ENCODE measurements at places on chromosomes 3 and 15.

DNA sequence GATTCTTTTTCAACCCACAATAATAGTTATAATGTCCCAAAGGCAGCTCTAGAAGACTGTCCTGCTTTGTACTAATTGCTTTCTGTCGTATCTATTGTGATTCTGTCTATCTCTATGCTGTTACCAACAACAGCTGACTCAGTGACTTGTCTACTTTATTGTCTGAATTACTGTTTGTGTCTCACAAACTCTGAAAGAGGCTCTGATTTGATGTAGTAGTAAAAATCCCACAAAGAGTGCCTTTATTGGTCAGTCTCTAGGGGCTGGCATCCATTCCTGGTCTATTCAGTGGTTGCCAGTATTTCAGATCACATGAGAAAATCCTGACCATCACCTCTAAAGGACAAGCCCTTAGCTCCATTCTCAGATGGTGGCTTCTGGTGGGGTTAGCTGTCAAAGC lies 254.2 kb downstream of the NSUN3 start:
- no peak for DNase-seq

GRCh38 chr3:11495948-11496557 lies 147.7 kb downstream of the VGLL4 start:
- DNase-seq: no peak

- no peak for DNase-seq
These were observed 120.9 kb upstream of the PFN2 start for GRCh38 chr3:150091626-150092025.

DNA sequence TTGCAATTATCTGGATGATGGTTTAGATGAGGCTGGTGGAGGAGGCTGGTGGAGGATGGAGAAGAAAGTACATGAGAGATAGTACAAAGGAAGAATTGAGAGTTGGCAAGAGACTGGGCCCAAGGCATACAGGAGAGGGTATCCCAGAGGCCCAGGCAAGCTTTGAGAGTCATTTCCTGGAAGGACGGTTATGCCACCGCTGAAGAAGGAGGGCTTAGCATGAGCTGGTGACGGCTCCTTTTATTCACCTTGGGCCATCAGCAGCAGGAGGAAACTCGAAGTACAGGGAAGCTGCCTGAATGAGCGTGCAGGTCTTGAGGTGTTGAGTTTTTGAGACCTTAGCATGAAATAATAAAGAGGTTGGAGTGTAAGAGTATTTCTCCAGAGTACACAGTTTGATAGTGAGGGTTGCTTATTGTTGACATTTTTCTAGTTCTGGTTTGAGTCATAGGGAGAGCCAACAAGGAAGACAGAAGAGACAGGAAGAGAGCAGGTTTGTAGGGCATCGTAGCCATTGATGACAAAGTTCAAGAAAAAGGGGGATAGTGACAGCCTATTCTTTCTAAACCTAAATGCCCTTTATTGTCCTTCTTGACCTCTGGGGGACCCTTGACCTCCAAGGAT lies 13.8 kb downstream of the THSD4 start:
- DNase-seq: no peak

GRCh38 chr3:141405025-141405424 lies 36.7 kb downstream of the ZBTB38 start:
- DNase-seq: no peak

DNA sequence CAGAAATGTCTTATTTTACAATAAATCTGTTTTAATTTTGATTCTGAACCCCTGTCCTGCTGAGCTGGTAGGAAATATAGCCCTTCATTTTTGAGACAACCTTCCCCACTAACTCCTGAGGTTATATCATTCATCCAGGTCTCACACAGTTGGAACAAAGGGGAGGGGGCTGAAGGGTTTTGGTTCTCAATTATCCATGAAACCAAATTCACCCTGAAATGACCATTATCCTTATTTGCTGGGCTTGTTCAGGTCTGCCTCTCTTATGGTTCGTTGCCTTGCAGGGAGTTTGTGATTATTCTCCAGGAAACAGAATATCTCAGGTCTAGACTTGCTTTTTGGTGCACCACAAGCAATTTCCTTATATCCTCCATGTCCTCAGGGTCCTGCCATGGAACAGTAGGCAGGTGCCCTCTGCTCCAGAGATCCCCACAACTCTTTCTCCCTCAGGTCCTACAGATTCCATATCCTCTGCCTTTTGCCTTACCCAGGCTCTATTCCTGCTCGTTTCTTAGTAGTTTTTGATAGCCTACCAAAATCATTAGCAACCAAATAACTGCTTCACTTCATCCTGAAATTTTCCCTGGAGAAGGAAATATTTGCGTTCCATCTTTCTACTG lies 94.4 kb downstream of the TGFBR2 start:
- DNase-seq: no peak

DNA sequence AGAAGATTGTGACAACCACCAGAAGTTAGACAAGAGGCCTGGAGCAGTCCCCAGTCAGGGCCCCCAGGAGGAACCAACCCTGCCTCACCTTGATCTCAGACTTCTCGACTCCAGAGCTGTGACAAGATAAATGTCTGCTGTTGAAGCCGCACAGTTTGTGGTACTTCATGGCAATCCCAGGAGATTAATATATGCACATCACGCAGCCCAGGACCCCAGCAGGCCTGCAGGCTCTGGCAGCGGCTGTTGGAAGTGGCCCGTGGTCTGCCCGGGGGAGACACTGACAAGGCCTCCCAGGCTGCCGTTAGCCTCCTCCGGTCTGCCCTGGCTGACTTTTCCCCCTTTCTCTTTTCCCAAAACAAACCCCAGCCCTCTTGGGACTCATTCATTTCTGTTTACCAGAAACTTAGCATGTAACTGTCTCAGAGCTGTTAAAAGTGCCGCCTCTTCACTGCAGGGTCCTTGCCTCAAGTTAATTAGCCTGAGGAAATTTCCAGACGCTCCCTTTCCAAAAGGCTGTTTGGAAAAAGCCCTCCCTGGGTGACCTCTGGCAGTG lies 183.5 kb upstream of the LYSMD4 start:
- DNase-seq: no peak

DNA sequence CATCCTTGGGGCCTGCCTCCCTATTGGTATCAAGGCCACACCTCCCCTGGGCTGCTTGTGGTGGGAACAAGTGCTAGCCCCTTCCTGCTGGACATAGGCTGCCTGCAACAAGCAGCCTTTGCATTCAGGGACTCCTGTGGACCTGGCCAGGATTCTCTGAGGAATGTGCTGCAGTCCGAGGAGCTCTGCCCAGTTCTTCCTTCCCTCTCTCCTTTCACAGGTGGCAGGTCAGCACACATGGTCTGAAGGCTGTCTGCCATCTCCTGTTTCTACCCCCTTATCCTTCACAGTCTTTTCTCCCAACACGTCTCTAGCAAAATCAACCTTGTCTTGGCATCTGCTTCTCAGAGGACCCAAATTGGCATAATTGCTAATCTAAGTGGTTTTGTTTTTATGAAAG lies 97.0 kb upstream of the LIPC start:
- DNase-seq: no peak

DNA sequence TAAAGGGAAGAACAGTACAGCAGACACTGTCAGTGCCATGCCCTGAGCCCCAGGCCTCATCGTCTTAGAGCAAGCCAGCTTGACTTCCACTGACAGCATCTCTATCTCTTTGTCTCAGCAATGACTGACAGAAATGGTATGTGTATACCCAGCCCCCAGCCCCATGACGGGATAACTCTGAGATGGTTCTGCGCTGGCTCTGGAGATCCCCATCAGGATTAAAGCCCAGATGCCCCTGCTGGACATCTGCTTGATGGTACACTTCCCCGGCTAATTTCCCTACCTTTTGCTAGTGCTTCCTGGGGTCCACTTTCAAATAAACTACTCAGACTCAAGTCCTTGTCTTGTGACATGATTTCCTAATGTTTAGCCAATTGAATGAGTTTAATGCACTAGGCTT lies 7.6 kb downstream of the NMNAT3 start:
- no peak for DNase-seq

DNA sequence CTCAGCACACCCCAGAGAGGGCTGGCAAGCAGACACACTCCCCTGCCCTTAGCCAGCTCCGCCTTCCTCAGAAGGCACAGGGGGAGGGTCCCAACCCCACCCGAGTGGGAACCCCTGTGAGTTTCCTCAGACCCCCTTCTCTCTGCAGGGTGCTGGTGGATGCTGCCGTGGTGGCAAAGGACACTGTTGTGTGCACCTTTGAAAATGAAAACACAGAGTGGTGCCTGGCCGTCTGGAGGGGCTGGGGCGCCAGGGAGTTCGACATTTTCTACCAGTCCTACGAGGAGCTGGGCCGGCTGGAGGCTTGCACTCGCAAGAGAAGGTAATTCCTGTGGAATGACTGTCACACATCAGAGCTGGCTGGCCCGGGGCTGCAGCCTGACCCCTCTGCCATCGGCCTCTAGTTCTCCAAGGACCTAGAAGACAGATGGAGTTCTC lies 149.4 kb downstream of the LRRK1 start:
- no peak for DNase-seq

DNA sequence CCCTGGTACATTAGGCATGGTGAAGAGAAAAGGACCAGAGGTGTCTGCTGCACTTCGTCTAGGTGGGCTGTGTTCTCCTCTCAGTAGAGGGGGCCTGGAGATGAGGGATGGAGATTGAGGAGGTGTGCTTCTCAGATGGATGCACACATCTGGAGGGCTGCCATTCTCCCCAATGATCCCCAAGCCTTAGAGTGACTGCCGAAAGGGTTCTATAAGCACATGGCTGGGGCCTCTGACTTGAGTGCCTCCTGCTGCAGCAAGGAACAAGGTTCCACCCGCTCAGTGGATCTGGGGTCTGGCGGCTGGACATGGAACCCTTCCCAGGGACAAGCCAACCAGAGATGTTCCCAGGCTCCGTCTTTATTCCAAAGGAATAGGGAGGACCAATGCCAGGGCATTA lies 66.8 kb downstream of the CPN2 start:
- DNase-seq: no peak

- no peak for DNase-seq
These were observed 434.9 kb upstream of the TPM1 start for GRCh38 chr15:62607643-62608042.

DNA sequence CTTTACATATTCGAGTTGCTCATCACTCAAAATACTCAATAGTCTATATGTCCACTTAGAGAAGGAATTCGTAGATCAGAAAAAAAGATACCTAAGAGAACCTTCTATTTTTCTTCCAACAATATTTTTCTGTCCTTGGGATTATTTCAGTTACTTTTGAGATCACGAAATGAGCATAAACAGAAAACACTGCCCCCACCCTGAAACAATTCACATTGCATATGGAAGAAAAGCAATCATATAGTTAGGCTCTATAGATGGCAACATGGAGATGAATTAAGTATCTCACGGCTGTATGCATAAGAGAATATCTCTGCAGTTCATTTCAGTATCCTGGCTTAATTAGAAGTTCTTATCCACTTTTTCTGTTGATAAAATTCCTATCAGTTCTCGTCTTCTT lies 391.1 kb downstream of the FGF12 start:
- DNase-seq: no peak

- DNase-seq: no peak
These were observed 188.9 kb upstream of the MEIS2 start for GRCh38 chr15:37289109-37289765.

- no peak for DNase-seq
These were observed 33.0 kb downstream of the CCDC12 start for GRCh38 chr3:46943237-46944187.

DNA sequence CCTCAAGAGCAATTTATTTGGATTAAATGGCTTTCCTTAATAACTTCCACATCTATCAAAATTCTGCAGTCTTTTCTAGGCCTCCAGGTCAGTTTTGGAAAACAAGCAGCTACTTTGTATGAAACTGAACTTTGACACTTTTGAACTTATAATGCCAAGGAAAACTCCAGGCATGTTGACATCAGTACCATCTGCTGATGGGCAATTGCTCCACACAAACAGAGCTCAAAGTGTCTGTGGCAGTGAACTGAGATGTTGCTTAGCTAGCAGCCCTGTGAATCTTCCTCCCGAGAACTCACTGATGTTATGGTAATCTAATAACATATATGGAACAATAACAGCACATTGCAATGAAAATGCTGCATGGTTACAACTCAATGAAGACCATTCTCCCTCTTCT lies 250.2 kb downstream of the THRB start:
- no peak for DNase-seq

GRCh38 chr15:66619152-66619903 lies 53.5 kb upstream of the LCTL start:
- DNase-seq: peak; percentile 68

DNA sequence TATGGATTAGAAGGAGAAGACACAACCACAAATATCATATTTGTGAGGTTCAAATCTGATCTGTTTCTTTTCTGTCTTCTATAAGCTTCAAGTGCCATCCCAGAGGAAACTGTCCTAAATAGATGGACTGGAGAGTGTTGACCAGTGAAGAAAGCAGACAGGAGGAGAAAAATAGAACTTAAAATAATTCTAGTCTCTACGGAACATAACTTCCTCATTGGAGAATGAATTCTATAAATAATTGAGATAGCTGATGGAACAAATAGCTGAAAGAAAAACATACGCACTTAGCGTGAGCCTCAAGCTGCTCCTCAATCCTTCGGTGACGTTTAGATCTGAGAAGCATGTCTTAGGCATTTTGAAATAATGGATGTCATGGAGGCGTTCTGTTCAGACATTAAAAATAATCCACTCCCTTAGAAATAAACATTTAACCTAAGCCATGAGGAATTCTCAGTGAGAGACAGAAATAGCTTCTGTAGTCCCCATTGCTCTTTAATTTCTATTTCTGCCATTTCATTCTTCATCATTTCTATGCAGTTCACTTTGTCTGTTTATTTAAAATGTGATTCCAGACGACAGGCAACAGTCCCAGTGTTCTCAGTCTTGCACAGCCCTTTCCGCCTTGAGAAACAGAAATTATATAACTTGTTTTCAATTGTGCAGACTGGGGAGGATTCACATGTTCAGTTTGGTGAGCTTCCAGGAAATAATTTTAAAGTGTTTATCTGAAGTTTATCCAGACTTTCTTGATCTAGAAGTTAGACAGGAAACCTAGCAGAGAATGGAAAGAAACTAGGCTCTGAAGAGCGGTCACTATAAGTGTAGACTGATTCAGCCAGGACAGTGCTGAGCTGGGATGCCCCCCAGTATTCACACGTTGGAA lies 97.3 kb downstream of the NR1D2 start:
- DNase-seq: no peak

- no peak for DNase-seq
These were observed 34.3 kb downstream of the IGDCC3 start for GRCh38 chr15:65343374-65343981.

DNA sequence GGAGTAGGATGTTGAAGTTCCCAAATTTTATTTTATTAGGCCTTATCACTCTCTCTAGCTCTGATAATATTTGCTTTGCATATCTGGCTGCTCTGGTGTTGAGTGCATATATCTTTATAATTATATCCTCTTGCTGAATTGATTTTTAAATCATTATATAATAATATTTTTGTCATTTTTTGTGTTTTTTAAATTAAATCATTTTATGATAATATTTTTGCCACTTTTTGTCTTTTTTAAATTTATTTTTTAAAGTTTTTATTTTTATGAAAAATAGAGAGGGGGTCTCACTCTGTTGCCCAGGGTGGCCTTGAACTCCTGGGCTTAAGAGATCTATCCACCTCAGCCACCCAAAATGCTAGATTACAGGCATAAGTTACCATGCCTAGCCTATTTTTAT lies 34.5 kb upstream of the OTOL1 start:
- DNase-seq: no peak

- no peak for DNase-seq
These were observed 2.5 kb downstream of the SLC22A13 start for GRCh38 chr3:38268087-38268486.

GRCh38 chr3:71944482-71945065 lies 159.6 kb upstream of the PROK2 start:
- DNase-seq: no peak
